ENCODE measurements at places on chromosomes 13 and 19. TPM values are rescaled to one million over a fixed set of nuclear protein-coding genes. Genes with fewer than 3 reads are reported as not detected.

Gene PRR36
- total RNA-seq = 0.34 TPM

Gene SIGLEC9
- 6.0 TPM for total RNA-seq

Gene CLEC17A
- total RNA-seq = not detected

Gene ZNF101
- total RNA-seq = 3.1 TPM

Gene WDR88
- not detected for total RNA-seq

Gene SCGB2B2
- 0.72 TPM for total RNA-seq

Gene CALR3
- not detected for total RNA-seq

Gene CGB2
- total RNA-seq = not detected

Gene DCT
- 0.33 TPM for total RNA-seq

Gene TEX29
- not detected for total RNA-seq

Gene CYP4F3
- total RNA-seq = 0.18 TPM

Gene PRTN3
- total RNA-seq = not detected

DNA sequence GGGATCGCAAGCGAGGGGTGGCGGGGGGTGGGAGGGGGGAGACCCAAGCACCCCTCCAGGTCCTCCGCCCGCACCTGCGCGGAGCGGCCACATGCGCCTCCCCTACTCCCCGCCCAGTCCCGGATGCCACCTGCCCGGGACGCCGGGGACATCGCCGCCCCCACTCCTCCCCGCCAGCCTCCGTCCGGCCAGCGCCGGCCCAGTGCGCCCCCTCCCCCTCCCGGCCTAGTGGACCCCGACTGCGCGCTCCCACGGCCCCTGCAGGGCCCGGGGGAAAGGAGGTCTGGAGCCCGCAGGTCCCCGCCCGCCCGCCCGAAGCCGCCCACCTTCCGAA, 263 bp downstream of the RHPN2 start:
- DNase-seq = peak; percentile 23

DNA sequence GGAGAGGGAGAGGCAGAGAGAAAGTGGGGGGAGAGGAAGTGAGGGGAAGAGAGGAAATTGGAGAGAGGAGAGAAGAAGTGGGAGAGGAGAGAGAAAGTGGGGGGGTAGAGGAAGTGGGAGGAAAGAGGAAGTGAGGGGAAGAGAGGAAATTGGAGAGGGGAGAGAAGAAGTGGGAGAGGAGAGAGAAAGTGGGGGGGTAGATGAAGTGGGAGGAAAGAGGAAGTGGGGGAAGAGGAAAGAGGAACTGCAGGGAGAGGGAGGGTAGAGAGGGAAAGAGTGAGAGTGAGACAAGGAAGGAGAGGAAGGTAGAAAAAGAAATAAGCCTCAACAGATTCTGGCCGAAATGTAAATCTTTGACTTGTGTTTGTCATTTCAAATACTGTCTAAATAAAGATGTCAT, 146.6 kb downstream of the KLF12 start:
- no peak for DNase-seq

DNA sequence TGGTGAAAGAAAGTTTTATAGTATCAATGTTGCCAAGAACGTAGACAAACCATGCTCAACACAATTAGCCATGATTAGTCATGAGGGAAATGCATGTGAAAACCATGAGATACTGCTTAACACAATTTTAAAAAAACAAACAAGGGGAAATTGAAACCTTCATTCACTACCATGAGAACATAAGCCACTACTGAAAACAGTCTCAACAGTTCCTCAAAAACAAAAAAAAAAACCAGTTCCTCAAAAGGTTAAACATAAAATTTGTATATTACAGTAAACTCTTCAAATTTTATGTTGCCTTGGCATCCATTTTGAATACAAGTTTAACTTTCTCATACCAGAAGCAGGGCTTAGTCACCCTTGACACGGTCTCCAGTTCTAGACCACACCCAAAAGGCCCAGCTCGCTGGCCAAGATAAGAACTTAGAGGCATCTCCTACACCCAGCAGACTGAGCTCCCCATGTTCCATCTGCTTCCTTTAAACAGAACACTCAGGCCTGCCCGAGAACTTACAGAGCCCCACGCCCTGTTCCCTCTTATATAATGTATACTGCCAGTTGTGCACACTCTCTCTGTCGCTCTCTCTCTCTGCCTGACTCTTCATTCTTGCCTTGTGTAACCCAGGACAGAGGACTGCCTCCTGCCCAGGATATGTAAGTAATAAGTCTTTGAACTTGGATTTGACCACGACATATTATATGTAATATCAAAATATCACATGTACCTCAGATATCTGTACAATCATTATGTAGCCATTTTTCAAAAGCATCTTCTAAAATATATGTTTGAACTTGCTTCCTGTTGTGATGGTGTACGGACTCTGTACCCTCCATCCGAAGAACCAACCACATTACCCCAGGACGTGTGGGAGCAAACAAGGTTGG, 67.4 kb downstream of the STK24 start:
- no peak for DNase-seq

DNA sequence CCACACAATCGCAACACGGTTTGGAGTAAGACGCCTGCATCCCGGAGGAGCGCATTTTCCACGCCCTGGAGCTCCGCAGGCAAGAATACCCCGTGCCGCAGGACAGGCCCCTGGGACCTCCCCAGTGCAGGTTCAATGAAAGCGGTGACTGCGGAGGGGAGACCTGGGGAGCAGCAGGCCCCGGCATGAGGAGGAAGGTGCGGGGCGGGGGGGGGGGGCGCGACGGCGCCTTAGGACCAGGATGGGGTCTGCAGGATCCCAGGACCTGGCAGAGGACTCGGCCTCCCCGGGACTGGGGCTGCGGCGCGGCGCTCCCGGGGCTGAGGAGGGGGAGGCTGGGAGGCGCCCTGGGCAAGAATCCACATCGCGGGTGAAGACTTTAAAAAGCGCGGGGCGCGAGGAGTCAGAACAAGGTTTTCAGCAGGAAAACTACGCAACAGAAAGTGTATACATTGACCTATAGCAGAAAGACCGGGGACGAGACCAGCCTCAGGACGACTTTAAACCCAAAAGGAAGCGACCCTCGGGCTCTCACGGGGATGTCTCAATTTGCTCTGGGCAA, 432 bp downstream of the ZNF611 start:
- DNase-seq = peak; percentile 31

- no peak for DNase-seq
Observed at GRCh38 chr13:46586751-46587514, 34.0 kb downstream of the LRCH1 start.

DNA sequence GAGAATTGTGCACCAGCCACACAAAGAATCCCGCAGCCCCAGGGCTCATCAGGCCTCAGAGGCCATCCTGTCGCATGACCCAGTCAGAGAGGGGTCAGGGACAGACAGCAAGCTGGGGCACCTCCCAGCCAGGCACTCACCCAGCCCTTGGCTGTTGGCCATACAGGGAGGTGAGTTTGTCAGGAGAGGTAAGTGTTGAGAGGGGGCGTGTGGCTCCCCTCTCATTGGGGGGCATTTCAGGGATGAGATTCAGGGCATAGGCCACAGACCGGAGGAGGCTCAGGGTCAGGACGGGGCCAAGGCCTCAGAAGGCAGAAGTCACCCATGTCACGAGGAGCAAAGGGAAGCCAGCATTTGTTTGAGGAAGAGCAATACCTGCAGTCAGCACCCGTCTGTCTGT, 37.1 kb downstream of the MYO9B start:
- DNase-seq = no peak

- DNase-seq = no peak
Observed at GRCh38 chr13:107291875-107292274, 723.9 kb upstream of the ARGLU1 start.

- no peak for DNase-seq
Observed at GRCh38 chr13:29597706-29598105, 2.2 kb upstream of the SLC7A1 start.

- DNase-seq = no peak
Observed at GRCh38 chr13:51945149-51945548, 66.1 kb downstream of the ATP7B start.

DNA sequence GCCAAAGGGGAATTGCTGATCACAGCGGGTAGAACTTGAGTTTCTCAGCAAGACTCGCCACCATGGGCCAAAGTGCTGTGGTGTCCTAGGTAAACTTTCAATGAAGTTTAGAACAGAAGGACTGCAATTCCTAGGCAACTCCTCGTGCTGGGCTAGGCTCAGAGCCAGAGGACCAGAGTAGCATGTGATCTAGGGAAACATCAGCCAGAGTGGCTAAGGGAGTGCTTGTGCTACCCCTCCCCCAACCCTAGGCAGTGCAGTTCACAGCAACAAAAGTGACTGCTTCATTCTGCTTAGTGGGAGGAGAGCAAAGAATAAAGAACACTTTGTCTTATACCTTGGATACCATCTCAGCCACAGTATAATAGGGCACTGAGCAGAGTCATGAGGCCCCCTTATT, 1658.6 kb upstream of the MIR17HG start:
- DNase-seq = no peak

- DNase-seq = peak; percentile 56
Observed at GRCh38 chr19:17073869-17074633, 1.2 kb downstream of the HAUS8 start.

- no peak for DNase-seq
Observed at GRCh38 chr13:110600261-110600819, 15.0 kb upstream of the NAXD start.

DNA sequence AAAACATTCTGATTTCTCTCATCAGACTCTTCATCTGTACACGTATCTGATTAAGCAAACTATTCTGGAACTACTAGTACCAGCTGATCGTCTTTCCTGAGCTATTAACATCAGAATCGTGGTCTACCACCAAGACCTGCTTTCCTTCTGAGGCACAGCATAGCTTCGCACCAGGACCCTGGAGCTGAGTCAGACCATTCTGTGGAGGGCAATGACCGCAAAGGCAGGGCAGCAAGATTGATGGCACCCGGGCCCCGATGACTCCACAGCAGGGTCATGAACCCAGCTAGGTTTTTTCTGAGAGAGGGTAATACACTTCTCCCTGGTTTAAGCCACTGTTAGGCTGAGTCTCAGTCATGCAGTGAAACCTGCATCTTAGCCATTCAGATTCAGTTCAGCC, 158.7 kb upstream of the GPR12 start:
- DNase-seq = no peak

DNA sequence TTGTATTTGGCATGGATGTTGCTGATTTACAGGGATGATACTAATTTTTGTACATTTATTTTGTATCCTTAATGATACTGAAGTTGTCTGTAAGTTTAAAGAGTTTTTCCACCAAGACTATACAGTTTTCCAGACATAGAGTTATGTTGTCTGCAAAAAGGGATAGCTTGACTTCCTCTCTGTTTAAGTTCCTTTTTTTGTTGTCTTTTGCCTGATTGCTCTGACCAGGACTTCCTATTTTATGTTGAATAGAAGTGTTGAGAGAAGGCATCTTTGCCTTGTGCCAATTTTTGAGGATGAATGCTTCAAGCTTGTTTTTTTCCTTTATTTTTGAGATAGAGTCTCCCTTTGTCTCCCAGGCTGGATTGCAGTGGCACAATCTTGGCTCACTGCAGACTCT, 36.8 kb upstream of the ZNF681 start:
- no peak for DNase-seq

DNA sequence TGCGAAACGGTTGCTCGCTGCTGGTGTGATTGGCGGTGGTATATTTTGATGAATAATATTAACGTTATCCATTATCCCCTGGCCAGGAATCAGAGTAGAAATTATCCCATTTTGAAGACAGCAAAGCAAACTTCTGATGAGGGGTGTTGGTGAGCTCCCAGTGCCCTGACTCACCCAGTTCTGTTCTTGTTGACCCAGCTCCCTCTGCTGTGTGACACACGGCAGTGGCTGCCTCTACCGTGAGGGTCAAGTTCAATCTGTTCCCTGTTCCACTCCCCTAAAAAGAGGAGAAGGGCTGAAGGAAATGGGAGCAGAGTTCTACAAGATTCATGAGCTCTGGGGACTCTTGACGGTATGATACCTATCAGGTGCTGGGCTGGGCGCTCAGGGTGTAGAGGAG, 2.0 kb downstream of the CAMSAP3 start:
- no peak for DNase-seq

DNA sequence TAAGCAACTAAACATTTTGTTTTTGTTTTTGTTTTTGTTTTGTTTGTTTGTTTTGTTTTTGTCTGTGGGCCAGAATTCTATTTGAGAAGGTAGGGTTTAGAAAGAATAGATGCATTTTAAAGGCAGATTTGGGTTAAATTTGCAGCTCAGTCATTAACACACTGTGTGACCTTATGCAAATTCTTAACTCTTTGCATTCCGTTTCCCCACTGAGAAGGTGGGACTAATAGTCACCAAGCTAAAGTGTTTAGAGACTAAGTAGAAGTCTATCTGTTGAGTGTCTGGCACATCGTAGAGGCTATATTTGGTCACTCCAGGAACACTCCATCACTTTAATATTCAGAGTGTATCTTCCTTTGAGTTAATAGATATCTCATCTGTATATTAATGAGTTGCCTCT, 87.1 kb downstream of the CCNA1 start:
- DNase-seq = no peak

DNA sequence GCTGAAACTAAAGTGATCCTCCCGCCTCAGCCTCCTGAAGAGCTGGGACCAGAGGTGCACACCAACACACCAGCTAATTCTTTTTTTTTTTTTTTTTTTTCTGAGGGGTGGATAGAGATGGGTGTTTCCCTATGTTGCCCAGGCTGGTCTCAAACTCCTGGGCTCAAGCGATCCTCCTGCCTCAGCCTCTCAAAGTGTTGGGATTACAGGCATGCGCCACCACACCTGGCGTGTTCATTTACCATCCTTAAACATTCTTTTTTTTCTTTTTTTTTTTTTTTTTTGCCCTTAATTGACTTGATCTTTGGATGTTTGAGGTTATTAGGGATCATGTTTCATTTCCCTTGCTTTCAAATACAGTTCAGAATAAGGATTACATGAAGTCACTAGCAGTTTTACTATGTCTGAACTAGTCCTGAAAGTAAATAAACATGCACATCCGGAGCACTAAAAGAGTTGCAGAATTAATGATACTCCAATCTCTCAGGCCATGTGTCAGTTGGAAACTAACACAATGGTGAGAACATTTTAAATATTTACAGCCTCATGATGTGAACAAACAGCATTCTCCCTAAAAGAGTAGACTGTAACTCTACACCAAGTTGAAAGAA, 10.2 kb downstream of the UTP14C start:
- no peak for DNase-seq

DNA sequence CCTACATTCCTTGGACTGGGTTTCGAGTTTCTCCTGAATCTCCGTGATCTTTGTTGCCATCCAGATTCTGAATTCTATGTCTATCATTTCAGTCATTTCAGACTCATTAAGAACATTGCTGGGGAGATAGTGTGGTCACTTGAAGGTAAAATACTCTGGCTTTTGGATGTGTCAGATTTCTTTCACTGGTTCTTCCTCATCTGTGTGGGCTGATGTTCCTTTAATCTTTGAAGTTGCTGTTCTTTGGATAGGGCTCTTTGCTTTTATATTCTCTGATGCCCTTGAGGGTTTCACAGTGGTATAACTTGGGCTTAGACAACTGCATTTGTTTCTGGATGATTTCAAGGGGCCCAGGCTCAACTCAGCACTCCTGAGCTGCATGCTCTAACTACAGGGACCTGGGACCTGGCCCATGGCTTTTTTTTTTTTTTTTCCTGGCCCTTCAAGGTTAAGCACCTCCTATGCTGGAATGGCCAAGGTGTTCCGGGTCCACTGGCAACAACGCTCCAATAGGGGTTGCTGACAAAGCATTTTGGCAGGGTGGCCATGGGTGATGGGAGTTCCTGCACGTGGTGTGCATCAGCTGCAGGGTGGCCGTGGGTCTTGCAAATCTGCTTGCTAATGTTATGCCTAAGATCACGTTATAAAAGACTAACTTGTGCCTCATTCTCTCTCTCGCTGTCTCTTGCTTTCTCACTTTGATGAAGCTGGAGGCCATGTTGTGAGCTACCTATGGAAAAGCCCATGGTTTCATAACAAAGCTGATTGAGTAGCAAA, 5.9 kb upstream of the SIGLEC7 start:
- DNase-seq = no peak
